ENCODE measurements at places on chromosomes 6 and 20. TPM values are rescaled to one million over a fixed set of nuclear protein-coding genes. Genes with fewer than 3 reads are reported as not detected.

The DDX43 gene
- polyA plus RNA-seq, result not detected

The NHSL1 gene
- polyA plus RNA-seq, result 19.2 TPM

The CRISP3 gene
- polyA plus RNA-seq, result 0.08 TPM

The CCN6 gene
- 0.26 TPM for polyA plus RNA-seq

The SRXN1 gene
- 8.3 TPM for polyA plus RNA-seq

The RIMS1 gene
- polyA plus RNA-seq, result 1.1 TPM

The CGA gene
- 4.5 TPM for polyA plus RNA-seq

The OR2B6 gene
- polyA plus RNA-seq, result not detected

The RBBP8NL gene
- polyA plus RNA-seq, result not detected

The CDC25B gene
- 63.8 TPM for polyA plus RNA-seq

GRCh38 chr20:64149141-64149540 is 15.1 kb upstream of the MYT1 start:
- no peak for DNase-seq

- DNase-seq, result no peak
These were observed 586.6 kb downstream of the KIF16B start for GRCh38 chr20:15986690-15987089.

- no peak for DNase-seq
These were observed 751.2 kb downstream of the HDGFL1 start for GRCh38 chr6:23320471-23321015.

DNA sequence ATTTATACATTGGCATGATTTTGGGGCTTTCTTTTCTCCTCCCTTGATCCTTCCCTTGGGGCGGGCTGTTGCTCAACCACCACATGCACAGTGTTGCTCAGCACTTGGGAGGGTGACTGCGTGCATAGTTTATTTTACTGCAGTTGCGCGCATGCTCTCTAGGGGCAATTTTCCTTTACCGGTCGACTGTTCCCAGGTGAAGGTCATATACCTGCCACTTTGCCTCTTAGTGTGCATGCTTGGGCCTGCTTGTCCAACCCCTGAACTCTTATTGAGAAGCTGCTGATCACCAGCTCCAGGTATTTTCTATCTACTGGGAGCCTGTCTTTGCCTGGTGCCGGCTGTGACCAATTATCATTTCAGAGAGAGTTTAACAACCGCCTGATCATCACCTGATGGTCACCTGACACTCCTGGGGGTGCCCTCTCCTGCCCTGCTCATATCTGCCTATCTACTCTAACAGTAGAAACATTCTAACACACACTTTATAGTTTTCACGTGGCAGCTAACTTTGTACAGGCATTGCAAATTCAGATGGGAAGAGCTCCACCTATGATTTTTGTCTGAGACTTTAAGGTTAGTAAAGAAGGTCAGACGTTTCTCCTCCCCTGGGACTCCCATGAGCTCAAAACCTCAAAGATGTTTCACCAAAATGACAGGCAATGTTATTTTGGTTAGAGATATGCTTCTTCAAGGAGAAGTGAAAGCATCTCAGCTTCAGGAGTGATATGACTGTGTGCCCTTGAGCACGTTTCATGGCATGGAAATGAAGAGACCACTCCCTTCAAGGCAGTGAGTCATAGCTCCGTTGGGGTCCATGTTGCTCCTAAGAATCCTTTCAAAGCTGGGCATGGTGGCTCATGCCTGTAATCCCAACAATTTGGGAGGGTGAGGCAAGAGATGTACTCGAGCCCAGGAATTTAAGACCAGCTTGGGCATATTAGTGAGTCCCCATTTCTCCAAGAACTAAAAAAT is 227.5 kb upstream of the MYLIP start:
- DNase-seq, result no peak

DNA sequence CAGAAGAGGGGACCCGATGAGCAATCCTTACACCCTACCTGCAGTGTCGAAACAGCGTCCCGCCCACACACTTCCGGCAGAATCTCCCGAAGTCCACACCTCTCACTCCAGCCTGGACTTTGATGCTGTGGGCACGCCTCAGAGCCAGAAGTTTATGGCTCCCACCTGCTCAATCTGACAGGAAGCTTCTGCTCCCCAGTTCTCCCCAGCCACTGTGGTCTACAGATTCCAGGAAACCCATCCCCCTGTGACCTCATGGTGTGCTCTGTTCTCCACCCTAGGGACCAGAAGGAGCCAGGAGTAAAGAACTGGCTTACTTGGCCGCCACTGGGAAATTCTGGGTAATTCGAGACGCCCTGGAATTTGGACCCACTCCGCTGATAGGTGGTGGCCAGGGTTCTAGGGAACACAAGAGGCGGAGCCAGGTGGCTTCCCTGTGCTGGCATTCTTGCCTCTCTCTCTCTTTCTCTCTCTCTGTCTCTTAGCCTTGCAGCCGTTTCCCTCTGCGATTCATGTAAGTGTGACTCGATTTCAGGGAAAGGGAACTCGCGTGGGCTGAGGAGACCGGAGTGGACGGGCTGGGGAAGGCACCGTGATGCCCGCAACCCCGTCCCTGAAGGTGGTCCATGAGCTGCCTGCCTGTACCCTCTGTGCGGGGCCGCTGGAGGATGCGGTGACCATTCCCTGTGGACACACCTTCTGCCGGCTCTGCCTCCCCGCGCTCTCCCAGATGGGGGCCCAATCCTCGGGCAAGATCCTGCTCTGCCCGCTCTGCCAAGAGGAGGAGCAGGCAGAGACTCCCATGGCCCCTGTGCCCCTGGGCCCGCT is at the start of gene TRIM15:
TRIM15 (plus strand) TSS at position 457 of the 828 bp plus-strand sequence; CDS start at position 596, 139 bp downstream.
- no peak for DNase-seq

GRCh38 chr6:148383658-148384368 is 41.2 kb downstream of the SASH1 start:
- DNase-seq, result no peak

GRCh38 chr6:13068586-13069210 is 259.6 kb downstream of the TBC1D7 start:
- DNase-seq, result no peak

DNA sequence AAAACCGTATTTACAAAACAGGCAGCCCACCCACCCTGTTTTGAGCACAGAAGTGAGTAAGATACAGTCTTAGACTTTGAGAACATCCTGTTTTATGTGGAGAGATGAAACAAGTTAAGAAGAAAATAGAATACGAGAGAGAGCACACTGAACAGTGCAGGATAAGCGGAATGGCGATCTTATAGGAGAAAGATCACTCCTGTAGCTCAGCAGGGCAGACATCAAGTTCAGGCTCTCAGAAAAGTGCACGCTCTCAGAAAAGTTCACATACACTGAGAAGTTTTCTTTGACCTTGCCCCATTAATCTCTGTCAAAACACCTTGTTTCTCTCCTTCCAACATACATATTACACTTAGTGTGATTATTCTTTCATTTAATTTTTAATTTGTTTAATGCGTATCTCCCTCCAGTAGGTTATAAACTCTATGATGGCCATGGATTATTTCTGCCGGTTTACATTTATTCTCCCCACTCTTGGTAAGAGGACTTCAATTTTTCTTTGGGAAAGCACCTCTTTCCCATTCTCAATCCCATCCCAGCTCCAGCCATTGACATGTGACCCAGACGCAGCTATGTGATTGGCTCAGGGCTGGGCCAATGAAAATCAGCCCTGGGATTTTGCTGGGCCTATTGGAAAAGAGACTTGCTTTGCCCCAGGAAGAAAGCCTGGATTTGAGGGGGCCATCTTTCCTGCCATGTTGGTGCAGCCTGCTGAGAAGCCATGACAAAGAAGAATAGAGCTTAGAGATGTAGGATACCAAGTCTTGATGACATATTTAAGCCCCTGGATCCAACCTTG is 16.2 kb downstream of the KCNB1 start:
- DNase-seq, result no peak

- DNase-seq, result no peak
These were observed 23.5 kb downstream of the IGF2R start for GRCh38 chr6:159992366-159992765.

DNA sequence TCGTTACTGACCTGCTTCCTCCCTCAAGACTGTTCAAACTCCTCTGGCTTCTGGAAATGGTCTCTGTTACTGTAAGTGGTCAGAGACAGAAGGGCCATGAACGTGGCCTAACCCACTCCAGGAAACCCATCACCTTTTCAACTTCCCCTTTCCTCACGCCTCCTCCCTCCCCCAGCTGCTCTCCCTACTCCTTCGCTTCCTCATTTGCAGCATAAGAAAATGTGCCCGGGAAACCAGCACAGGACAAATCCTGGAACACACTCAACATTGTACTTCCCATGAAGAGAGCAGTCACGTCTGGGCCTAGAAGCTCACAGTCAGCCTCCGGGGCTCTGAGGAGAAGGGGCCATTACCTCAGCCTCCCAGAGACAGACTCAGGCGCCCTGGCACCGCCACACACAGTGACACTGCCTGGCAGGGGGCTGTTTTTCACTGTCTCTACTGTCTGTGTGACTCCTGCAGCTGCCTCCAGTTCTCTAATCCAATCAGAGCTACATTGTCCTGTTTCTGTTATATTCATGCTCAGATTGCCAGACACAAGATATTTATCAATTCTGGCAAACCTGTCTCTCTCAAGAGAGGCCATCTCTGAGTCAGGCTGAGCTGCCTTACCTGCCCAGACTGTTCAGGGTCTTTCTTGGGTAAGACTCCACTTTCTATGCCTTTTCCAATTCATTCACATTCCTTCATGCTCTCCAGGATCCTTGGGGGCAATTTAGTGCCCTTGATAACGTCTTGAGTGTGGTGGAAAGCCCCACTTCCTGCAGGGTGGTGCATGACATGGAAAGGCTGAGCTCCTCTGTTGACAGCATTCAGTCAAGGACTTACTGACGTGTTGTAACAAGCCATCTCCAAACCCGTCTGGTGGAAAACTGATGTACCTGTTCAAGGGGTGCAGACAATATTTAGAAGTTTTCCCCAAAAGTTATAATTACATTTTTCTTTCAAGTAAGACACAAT is 242.2 kb downstream of the HIVEP2 start:
- no peak for DNase-seq

- no peak for DNase-seq
These were observed 634.4 kb downstream of the KIF16B start for GRCh38 chr20:15938847-15939246.

- no peak for DNase-seq
These were observed 559.3 kb upstream of the IRAK1BP1 start for GRCh38 chr6:78308025-78308424.

GRCh38 chr20:24459733-24460132 is 9.7 kb upstream of the SYNDIG1 start:
- no peak for DNase-seq

GRCh38 chr6:104519566-104519965 is 340.2 kb downstream of the HACE1 start:
- DNase-seq, result no peak

DNA sequence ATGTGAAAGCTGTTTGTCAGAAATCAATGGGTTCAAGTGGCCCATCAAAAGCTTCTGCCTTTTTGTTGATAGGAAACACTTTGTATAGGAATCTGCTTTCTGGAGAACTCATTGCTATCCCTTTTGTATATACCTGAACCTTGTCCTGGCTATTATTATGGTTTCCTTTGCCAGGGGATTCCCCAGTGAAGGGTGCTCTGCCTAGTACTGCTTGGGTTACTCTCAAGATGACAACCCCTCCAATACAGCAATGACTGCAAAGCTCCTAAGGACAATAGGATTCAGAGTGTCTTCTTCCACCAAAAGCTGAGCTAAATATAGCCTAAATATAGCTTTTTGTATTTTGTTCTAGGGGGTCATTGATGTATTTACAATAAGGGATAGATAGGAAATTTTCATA is 54.0 kb upstream of the PTPRK start:
- DNase-seq, result no peak

GRCh38 chr6:152298848-152299735 is 338.1 kb downstream of the SYNE1 start:
- no peak for DNase-seq

DNA sequence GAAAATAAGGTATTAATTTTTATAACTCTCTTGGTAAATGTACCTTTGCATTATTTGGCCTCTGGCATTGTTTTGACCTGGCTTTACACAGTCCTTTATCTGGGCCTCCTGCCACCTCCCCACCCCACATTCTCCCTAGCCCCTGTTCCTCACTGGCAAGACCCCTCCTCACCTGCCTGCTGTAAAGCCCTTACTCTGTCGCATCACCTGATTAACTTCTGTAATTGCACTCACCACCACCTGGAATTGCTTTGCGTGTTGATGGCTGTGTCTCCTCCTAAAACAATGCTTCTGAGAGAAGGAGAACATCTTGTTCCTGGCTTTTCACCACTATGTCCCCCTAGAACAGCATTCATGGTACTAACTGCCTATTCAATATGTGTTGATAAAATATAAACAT is 24.8 kb downstream of the SNX9 start:
- DNase-seq, result no peak

GRCh38 chr20:62393335-62393665 is 6.4 kb downstream of the RPS21 start:
- no peak for DNase-seq

DNA sequence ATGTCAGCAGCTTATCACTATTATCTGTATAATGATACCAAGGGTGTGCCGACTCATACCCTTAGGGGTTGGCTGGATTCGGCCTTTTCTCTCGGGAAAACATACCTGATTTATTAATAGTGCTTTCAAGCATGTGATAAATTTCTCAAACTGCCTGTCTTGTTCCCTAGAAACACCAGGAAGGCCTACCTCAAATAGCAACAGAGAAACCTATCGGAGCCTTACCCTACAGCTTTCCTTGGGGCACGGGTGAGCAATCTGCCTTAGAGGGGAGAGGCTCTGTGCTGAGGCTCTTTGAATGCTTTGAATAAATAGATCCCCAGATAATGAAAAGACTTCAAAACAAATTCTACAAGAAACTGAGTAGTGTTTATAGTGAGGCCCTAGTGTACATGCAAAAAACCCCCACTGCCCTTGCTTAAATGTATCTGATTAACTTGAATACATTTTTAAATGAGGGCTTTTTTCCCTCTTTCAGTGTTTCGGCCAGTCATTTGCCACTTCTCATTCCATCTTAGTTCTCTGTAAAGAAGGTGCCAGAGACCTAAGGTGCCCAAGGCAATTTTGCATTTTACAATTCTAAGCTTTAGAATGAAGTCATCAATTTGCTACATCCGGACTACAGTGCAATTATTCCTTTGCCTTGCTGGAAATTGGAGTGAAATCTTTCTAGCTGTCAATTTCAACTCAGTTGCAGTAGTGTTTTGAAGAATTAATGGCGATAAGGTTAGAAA is 320.1 kb downstream of the ESR1 start:
- no peak for DNase-seq

GRCh38 chr20:4511776-4512175 is 209.9 kb upstream of the PRND start:
- no peak for DNase-seq

- DNase-seq, result no peak
These were observed 207.4 kb upstream of the RAB32 start for GRCh38 chr6:146336191-146336590.

- DNase-seq, result no peak
These were observed 36.2 kb downstream of the VEGFA start for GRCh38 chr6:43806043-43806757.

- DNase-seq, result no peak
These were observed 9.1 kb downstream of the PKIB start for GRCh38 chr6:122619309-122619708.
